ENCODE measurements at places on chromosomes 2 and 18.

DNA sequence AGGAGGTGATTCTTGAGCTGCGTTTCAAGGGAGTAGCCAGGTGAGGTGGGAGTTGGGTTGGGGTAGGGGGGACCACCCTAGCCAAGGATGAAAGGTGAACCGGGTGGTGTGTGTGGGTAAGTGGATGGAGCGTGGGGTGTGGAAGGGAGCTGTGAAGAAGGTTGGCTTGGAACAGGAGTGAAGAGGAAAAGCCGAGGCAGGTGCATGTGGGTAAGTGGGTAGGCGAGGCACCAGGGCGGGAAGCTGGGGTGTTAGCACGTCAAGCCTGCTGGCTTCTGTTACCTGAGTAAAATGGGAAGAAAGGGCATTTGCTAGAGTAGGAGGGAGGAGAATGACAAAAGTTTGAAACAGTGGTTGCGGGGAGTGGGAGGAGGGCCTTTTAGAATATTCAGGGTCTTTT, 31.6 kb downstream of the TANC1 start:
- DNase-seq, result no peak

- no peak for DNase-seq
These were observed 247.4 kb downstream of the MYO3B start for GRCh38 chr2:170425281-170425751.

- no peak for DNase-seq
These were observed 536.0 kb upstream of the CDH2 start for GRCh38 chr18:28712796-28713425.

GRCh38 chr2:22261165-22261564, 1123.8 kb upstream of the KLHL29 start:
- no peak for DNase-seq

GRCh38 chr2:67867735-67868134, 195.1 kb downstream of the C1D start:
- DNase-seq, result no peak

GRCh38 chr2:10482913-10483312, 34.8 kb upstream of the ODC1 start:
- no peak for DNase-seq

DNA sequence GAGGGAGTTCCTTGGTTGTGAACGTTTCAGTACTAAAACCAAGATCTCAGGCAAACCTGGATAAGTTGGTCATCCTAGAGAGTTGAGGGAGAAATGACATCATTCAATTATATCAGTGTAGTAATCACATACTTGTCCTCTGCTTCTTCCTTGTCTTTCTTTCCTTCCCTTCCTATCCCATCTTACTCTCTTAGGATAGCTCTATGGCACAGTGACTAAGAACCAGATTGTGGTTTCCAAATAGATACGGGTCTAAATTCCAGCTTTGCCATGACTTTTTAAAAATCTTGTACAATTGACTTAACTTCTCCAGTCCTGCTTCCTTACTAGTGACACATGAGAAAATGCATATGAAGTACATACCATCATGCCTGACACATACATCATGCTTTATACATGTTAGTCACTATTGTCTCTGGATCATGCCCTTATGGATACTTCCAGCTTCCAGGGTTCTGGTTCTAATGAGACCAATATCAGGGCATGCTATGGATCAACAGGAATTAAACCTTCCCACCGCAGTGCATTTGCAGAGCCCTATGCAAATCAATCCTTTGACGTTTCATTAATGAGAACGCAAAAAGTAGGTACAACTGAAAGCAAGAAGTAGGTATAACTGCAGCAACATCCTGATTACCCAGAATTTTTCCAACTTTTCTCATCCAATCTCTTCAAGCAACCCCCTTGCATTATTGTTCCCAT, 168.0 kb upstream of the KLF7 start:
- no peak for DNase-seq

DNA sequence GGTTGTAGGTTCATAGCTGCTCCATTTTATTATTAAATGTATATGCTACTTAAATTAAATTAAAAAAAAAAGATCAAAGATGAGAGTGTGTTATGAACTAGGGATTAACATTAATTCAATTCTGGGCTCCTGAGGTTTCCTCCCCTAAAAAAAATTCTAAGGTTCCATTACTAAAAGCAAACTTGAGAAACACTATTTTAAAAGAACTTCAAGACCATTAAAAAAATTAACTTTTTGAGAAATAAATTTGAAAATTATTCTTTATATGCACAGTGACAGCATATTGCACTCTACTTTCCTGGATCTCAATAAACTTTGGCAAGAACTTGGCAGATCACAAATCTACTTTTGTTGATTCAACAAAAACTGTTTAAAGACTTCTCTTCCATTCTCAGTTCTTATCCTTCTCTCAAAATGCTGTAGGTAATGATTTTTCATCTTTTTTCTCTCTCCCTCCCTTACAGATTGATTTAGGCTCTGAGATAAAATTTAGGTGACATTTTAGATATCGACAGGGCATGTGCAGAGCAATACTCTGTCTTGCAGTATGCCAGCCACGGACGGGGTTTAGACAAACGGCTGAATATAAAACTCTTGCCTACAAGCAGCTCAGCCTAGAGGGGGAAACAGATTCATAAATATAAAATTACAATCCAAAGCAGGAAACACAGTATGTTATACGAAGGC, 592 bp upstream of the MARS2 start:
- DNase-seq, result peak; percentile 36

DNA sequence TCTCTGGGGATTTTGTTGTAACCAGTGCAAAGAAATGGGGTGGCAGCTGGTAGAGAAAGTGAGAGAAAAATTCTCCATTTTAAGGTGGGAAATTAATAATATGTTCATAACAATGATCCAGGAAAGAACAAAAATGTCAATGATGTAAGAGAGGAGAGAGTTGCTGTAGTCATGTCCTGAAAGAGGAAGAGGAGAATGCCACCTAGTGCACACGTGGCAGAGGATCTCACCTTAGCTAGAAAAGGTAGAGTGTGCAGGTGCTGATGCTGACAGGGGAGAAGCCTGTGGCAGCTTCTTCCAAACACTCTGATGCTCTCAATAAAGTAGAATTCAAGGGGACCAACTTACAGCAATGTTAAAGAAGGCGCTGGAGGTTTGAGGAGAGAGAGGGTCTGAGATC, 282.9 kb upstream of the PKDCC start:
- no peak for DNase-seq

DNA sequence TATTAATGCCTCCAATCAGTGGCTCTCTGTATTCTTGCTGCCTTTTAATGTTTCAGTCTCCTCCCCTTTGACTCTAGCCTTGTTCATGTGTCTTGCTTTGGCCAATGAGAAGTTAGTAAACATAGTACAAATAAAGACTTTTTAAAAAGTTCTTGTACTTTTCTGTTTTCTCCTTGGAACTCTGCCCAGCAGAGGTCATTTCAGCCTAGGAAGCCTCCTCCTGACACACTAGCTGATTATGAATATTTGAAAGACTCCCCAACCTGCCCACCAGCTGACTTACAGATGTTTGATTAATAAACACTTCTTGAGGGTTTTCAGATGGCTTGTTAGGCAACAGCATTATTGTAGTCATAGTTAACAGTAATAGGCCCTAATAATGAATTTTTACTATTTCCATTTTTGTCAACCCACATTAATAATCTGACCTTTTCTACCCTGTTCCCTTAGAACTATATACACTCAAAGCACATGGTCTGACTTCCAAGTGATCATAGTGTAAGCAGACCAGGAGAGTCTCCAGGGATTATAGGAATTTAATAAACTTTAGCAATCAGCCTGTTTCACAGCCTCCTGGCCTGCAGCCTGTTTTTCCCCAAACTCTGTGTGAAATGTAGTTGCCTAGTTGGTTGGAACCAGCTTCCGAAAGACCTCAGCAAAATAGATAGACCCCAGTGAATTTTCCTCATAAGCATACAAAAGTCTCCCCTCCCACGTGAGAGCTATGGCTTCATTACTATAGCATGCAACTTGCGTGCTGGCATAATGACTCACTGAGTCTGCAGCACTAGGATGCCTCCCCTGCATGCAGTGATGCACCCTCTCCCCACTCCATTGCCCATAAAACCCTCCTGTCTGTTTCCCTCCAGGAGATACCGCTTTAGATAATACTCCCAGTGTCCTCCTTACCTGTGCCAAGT, 670.7 kb upstream of the ZNF804A start:
- no peak for DNase-seq

DNA sequence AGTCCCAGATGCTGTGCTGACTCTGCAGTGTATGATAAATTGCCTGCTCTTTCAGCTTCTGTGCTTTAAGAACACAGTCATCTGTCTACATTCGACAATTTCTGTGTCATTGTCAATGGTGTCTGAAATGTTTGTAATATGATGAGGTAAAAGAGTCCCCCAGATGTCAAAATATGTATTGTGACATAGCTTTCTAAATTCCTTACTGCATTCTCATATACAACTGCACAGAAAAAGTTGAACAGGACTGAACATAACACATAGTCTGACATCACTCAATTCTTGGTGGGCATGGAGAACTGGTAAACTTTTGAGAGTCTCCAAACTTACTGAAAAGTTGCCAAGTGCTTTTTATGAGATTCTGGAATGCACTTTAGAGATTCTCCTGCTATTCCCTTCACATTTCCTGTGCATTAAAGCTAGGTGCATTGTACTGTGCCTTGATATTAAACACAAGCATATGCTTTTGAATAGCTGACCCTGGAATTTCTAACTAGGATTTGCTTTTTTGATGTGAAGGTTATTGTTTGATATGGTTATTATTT, 48.1 kb upstream of the ARHGAP28 start:
- DNase-seq, result no peak

DNA sequence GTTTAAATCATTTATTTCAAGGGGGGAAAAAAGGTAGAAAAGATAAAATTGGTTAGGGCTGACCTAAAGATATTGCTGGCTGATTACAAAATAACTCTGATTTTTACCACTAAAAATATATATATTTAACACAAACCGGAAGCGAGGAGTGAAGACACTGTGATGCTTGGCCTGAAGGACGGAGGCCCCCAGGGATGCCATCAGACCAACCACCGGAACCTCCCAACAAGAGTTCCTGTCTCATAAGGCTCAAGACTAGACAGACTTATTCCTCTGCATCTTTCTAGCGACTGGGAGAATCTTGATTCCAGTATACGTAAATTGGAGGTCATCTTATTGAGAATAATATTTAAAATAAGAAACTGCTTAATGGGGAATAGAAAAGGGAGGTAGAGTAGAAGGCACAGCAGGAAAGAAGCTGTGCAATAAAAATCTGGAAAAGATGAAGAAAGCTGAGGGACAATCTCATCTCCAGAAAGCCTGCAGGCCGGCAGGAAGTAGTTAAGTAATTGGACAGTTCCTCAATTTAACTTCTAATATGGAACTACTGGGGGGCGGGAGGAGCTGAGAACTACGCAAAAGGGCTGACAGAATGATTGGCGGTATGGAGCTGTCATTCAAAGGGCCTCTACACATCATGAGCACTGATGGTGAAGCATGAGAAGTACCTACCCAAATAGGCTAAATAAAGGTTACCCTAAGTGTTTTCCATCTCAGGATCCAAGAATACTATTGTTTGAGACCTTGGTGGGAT, 91.1 kb downstream of the DTNB start:
- DNase-seq, result no peak

- DNase-seq, result no peak
These were observed 36.1 kb downstream of the TET3 start for GRCh38 chr2:74020702-74021406.

DNA sequence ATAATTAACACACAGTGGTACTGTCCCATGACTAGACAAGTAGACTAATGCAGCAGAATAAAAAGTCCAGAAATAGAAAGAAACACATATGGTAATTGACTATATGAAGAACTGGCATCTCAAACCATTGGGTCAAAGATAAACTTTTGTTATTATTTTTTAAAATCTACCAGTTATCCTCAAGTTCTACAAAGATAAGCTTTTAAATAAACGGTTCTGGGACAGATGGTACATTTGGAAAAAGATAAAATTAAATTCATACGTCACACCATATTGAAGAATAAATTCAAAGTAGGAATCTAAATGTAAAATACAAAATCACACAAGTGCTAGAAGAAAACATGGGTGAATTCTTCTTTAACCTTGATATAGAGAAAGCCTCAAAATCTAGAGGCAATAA, 37.6 kb upstream of the PLEKHM3 start:
- no peak for DNase-seq

GRCh38 chr2:208125251-208125650, 927 bp upstream of the CRYGD start:
- no peak for DNase-seq

GRCh38 chr2:222959358-222959757, 92.6 kb upstream of the KCNE4 start:
- no peak for DNase-seq

DNA sequence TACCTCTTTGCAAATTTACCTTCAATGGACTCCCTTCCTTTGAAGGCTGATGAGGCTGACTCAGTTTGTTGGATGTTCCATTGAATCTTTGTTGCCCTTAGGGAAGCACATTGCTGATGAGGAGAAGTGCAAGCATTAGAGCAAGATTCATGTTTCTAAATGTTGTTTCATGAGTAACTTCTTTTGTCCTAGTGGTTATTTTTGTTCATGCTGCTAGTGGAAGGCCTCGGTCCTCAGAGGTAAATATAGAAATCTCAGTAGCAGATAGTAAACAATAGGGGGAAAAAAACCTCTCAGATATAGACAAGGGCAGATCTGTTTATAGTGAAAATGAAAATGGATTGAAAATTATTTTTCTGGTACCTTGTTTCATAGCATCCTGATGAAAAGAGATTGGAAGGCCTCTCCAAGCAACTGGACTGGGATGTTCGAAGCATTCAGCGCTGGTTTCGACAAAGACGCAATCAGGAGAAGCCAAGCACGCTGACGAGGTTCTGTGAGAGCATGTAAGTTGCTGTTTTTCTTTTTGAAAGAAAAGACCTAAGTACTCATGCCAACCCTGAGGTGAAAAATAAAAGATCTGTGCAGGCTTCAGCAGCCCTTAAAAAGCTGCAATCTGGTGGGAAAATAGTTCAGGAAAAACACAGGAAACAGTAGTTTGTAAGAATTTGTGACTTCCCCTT, 104.9 kb downstream of the CERS6 start:
- DNase-seq, result no peak

- no peak for DNase-seq
These were observed 5.6 kb upstream of the DNMT3A start for GRCh38 chr2:25347205-25347815.

DNA sequence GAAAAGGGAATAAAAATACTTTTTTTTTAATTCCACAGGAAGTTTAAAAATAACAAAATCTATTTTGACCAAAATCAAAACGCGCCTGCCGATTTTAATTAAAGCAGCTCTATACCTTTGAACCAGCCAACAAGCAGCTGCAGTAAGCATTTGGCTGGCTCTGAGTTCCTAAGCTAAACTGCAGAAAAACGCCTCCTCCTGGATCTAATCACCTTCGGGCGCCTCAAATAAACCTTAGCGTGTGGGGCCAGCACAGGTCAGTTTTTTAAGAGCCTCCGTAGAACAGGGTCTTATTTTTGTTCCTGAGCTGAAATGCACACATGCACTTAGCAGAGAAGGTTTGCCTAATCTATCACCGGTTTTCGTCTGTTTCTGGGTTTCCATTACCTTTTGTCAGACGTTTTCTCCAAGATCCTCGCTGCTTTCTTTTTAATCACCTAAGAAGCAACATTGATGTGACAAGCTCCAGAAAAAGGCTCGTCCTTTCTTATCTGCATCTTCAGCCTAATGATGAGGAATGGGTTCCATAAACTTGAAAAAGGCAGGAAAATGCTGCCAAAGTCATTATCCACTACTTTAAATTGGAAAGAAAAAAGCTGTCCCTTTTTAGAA, 64.7 kb upstream of the HNRNPA3 start:
- no peak for DNase-seq

- DNase-seq, result no peak
These were observed 568.4 kb downstream of the TNS1 start for GRCh38 chr2:217434180-217434975.
